ENCODE measurements at places on chromosomes 7 and 10.

DNA sequence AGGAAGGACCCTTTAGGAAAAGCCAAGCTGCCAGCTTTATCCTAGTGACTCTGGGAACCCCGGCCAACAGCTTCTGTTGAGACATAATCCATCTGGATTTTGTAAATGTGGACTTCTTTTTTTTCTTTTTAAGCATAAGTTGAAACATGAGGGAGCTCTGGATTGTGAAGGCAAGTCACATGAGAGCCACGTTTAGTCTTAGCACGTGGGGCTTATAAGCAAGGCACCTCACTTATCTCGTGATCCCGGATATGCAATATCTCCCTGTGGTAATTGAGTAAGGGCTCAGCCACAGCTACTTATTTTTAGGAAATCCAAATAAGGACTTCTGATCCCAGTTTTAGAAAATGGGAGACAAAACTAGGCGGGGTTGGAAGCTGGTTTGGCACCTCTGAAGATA is 111.2 kb upstream of the PTN start:
- DNase-seq = peak; percentile 98

DNA sequence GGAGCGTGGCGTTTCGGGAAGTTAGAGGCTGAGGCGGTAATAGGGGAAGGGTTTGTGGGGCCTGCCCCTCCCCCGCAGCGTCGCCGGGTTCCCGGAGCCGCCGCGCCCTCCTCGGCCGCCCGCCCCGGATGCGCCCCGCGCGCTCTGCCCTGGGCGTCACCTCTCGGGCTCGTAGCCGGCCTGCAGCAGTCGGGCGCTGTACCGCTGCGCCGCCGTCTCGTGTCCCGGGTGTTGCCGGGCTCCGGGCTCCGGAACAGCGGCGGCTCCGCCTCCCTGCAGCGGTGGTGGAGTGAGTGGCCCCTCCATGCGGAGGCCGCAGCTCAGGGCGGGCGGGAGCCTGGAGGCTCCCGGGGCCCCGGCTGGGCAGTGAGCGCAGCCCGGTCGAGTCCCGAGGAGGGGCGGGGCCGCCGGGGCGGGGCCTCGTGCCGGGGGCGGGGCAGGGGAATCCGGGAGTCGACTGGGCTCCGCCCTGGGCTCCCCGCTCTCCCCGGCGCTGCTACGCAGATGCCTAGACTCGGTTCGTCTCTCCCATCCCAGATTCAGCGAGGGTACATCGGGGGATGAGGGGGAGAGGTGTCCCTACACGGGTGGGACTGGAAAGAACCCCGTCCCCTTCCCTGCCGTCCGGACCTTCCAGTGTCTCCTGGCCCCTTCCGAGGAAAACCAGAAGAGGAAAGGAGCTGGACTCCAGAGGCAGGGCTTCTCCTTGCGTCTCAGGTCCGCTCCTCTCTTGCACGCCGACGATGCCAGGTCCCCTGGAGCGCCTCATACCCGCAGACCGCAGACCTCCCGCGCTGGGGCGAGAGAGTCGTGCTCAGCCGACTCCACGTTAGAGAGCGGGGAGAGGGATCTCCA is at the start of gene IMPDH1:
IMPDH1 (minus strand) TSS at position 387 of the 855 bp plus-strand sequence; CDS start at position 306, 81 bp downstream.
- DNase-seq = peak; percentile 71

GRCh38 chr7:90760892-90761291 is 164.8 kb downstream of the CDK14 start:
- no peak for DNase-seq

- DNase-seq = peak; percentile 10
Measured at GRCh38 chr7:123210986-123211385, 11.2 kb upstream of the SLC13A1 start.

DNA sequence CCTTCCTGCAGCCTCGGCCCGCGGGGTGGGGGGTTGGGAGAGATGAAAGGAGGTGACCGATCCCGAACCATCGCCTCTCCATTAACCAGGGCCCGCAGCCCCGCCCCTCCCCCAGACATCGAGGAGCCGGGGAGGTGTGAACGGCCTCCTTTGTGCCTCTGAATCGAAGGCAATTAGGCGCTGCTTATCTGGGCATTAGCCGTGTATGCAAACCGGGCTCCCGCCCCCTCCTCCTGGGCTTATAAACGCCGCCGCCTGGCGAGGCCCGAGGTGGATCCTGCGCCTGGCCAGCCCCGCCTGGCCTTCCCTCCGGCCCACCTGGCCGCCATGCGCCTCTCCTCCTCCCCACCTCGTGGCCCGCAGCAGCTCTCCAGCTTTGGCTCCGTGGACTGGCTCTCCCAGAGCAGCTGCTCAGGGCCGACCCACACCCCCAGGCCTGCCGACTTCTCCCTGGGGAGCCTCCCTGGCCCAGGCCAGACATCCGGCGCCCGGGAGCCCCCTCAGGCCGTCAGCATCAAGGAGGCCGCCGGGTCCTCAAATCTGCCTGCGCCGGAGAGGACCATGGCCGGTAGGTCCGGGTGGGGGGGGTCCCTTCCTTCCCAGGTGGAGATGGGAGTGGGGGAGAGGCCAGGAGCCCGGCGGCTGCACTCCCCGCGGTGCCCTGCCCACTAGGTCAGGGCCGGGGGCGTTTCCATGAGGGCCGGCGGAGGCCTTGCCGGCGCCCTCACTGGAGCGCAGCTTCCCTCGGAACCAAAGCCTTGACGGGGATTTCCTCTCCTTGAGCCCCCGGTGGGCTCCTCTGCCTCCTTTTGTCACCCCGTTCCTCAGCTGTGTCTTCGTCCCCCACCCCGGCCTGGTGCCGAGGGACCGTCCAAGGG is at the start of gene VENTX:
VENTX (plus strand) TSS at position 268 of the 878 bp plus-strand sequence; CDS start at position 328, 60 bp downstream.
- no peak for DNase-seq

DNA sequence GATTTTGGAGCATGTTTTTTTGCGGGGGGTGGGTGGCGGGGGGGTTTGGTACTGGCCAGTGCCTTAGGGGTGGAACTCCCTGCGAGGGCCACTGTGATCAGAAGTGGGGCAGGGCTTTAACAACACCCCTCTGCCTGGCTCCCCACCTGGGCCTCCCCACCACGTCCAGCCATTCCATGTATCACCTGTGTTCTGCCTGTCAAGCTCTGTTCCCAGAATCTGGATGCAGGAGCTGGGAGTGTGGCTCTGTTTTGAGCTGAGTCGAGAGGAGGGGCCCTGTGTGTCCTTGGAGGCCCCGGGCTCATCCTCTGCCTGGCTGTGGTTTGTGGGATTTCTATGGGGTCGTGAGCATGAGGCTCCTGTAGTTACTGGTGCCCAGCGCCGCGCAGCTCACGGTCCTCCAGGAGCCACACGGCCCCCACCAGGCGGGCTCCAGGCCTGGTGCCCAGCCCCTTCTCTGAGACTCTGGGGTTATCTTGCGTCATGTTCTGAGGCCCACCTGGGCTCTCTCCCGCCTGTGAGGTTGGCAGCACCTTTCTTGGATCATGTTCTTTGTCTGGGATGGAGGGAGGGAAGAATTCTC is 29.6 kb downstream of the PFKFB3 start:
- no peak for DNase-seq

Measured in cardiac fibroblast (primary cell).